ENCODE measurements at places on chromosomes 11 and 22.

- peak; percentile 31 for DNase-seq
These were observed 1151.2 kb upstream of the CCDC90B start for GRCh38 chr11:84437071-84437980.

- DNase-seq, result no peak
These were observed 25.4 kb downstream of the ST3GAL4 start for GRCh38 chr11:126380909-126381308.

DNA sequence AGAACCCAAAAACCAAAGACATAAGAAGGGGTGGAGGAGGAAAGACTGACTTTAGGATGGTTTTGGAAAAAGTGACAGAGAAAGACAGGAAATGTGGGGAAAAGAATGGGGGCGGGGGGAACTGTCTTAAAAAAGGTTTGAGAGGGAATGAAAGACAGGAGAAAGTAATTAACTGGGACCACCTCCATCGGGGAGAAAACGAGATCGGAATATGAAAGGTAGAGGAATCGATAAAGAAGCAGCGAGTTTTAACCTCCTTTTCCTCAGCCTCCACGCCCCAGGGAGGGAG is 524 bp downstream of the MTMR2 start:
- DNase-seq, result no peak

GRCh38 chr11:103904324-103904667 is 132.1 kb upstream of the DDI1 start:
- no peak for DNase-seq

DNA sequence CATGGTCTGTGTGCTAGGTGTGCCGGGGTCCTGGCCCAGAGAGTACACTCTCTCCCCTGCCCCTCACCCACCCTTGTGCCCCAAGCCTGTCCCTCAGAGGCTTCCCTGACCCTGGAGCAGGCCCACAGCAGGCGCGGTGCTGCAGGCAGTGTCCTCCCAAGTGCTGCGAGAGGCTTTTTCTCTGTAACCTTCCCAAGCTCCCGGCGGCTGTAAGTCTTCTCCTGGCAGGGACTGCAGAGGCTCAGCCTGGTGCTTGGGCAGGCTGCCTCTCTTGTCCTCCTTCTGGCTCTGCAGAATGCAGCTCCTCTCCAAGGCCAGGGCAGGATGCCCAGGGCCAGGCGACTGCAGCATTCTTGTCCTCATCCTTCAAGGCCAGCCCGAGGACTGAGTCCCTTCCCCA is 15.9 kb downstream of the RFPL1 start:
- DNase-seq, result no peak

GRCh38 chr22:20205964-20206708 is 55.3 kb upstream of the CCDC188 start:
- peak; percentile 32 for DNase-seq

GRCh38 chr22:25125693-25126357 is 73.8 kb upstream of the CRYBB3 start:
- DNase-seq, result no peak

- DNase-seq, result no peak
These were observed 103.4 kb downstream of the BRD1 start for GRCh38 chr22:49724030-49724892.

- DNase-seq, result no peak
These were observed 38.6 kb upstream of the TP53AIP1 start for GRCh38 chr11:128981254-128981653.

GRCh38 chr22:31477329-31477728 is 12.3 kb downstream of the EIF4ENIF1 start:
- DNase-seq, result no peak
